ENCODE measurements at places on chromosomes 13 and 19.
A peak's percentile ranks its signal among the peaks of the same experiment; 100 is the strongest.

- no peak for DNase-seq
These were observed 3.5 kb upstream of the TLE5 start for GRCh38 chr19:3065675-3066357.

- DNase-seq: no peak
These were observed 5.7 kb upstream of the SELENOV start for GRCh38 chr19:39509233-39509632.

GRCh38 chr19:33388725-33389420 lies 15.4 kb downstream of the CEBPG start:
- no peak for DNase-seq

- peak; percentile 9 for DNase-seq
These were observed 58.5 kb upstream of the SLITRK1 start for GRCh38 chr13:83940742-83941141.

DNA sequence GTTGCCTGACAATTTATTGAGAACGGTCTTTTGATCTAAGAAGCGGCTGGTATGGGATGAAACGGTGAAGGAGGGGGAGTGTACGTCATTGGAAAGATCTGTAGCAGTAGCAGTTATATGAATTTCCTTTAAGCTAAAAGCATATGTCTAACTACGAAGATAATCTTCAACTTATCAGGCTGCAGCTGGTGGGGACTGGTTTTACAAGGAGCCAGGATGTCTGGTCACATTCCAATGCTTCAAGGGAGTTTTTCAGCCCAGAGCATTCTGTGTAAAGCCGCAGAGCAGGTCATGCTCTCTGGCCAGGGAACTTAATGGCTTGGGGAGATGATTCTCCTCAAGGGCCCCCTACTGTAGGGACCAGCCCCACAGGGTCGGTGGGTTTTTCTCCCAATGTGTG lies 29.2 kb downstream of the CLEC4M start:
- DNase-seq: no peak

GRCh38 chr19:50772476-50772875 lies 2.2 kb downstream of the GPR32 start:
- DNase-seq: no peak

DNA sequence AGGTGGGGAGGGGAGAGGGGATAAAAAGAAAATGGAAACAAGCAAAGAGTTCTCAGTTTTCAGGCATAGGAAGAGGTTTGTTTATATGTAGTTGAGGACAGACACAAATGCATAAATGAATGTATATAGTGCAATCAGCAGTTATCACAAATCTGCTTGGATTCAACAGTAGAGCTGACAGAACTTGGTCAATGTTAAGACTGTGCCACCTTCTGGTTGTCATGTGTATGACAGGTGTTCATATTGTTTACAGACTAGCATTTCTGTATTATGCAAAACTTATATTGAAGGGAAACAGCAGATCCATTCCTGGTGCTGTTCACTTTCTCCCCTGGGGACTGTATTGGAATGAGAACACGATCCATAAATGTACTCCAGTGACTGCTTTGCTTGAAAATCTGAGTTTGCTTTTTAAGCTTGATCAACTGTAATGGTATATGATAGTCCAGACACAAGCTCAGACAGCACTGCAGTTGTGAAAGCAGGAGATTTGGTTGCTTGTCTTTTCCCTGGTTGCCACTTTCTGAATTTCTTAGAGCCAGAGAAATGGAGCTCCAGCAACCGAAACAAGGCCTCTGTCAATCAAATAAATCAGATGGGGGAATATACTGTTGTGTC lies 319.5 kb upstream of the OBI1 start:
- DNase-seq: no peak

DNA sequence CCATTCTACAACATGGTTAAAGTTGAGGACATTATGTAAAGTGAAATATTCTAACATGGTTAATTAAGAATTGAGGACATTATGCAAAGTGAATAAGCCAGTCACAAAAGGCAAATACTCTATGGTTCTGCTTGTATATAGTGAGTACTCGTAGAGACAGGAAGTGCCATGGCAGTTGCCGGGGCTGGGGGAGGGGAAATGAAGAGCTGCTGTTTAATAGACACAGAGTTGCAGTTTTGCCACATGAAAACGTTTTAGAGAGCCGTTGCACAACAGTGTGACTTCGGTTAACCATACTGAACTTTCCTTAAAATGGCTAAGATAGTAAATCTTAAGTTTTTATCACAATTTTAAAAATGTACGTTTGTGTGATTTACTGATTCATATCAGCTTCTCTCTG lies 176.9 kb downstream of the SHISA2 start:
- DNase-seq: no peak

DNA sequence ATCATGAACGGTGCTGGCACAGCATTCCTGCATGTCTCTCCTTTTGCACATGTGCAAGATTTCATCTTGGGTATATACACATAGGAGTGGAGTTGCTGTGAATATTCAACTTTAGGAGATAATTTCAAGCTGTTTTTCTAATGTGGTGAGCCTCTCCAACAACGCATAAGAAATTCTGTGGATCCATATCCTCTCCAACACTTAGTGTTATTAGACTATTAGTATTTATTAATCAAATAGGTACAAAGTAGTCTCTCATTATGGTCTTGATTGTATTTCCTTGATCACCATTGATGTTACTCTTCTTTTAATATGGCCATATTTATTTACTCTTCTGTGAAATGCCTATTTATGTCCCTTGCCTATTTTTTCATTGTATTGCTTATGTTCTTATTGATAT lies 114.5 kb downstream of the URI1 start:
- no peak for DNase-seq

DNA sequence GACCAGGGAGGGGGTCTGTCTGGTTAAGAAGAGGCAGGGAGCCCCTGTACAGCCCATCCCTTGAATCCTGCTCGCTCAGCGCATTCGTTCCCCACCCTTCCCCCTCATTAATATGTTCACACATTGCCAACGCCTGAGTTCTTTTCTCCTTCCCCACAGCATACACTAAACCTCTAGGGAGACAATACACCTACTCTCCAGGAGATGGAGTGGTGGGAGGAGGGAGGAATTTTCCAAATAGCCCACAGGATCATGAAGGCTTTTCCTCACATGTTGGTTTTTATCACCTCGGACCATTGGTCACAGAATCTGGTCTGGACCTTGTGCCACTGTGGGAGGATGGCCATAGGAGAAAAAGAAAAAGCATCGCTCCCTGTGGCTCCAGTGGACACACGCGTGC lies 294.9 kb downstream of the SHISA2 start:
- DNase-seq: no peak

GRCh38 chr19:58203814-58204475 lies 21.1 kb downstream of the ZNF274 start:
- no peak for DNase-seq

- DNase-seq: no peak
These were observed 21.5 kb upstream of the GSX1 start for GRCh38 chr13:27770809-27771208.

DNA sequence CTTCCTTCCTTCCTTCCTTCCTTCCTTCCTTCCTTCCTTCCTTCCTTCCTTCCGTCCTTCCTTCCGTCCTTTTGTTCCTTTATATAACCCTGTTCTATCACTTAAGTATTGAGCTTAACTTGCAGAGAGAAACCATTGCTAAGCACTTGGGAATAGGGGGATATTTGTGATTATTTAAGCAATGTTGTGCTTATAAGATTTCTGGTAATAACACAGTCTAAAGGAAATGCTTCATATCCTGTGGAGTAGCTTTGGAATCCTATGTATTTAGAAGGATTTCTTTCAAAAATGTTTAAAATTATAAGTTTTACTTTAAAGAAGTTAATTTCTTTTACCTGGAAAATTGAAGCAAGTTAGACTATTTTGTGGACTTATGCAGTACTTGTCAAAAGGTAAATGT lies 209.8 kb downstream of the PCCA start:
- no peak for DNase-seq

Measured in HS-27A (cell line).